ENCODE measurements at places on chromosomes 4 and X. TPM values are rescaled to one million over a fixed set of nuclear protein-coding genes. Genes with fewer than 3 reads are reported as not detected.

The GUCY1B1 gene
- total RNA-seq: 0.07 TPM

The ARSJ gene
- not detected for total RNA-seq

The ANXA3 gene
- 30.9 TPM for total RNA-seq

The PDE5A gene
- total RNA-seq: 0.49 TPM

The CENPVL1 gene
- not detected for total RNA-seq

The HTATSF1 gene
- total RNA-seq: 63.5 TPM

The CXorf51B gene
- total RNA-seq: not detected

The CFAP47 gene
- not detected for total RNA-seq

The BST1 gene
- total RNA-seq: 0.88 TPM

The GRXCR1 gene
- not detected for total RNA-seq

The IL3RA gene
- 17.4 TPM for total RNA-seq

The FNIP2 gene
- total RNA-seq: 19.7 TPM

The PNMA5 gene
- total RNA-seq: 0.37 TPM

The NALF2 gene
- total RNA-seq: 0.20 TPM

The BEND2 gene
- not detected for total RNA-seq

The ZNF595 gene
- total RNA-seq: 3.3 TPM

The NPFFR2 gene
- total RNA-seq: not detected

Measured in T-helper 1 cell treated with Interleukin-12 subunit alpha and Interleukin-12 subunit beta and Interleukin-4 antibody, amounts not matched to agents 30 ng/mL and 1 ng/mL, for 36 hours (primary cell).